ENCODE measurements at places on chromosomes 2 and 18.

DNA sequence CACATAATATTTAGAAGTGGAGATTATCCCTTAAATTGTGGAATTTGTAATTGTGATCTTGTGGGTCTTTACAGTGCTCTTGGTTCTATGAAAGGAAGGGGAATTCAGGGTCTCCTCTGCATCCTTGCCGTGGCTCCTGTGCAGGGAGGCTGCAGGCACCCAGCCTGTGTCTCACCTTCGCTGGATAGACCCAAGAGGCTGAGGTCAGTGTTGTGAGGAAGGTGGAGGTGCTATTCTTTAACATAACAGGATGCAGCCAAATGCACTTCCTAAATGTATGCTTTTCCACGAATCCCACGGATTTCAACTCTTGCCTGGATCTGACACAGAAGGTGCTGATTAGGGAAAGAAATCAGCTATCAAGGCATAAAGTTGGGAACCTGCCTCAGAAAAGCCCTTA lies 69.5 kb downstream of the TMEM18 start:
- no peak for DNase-seq

DNA sequence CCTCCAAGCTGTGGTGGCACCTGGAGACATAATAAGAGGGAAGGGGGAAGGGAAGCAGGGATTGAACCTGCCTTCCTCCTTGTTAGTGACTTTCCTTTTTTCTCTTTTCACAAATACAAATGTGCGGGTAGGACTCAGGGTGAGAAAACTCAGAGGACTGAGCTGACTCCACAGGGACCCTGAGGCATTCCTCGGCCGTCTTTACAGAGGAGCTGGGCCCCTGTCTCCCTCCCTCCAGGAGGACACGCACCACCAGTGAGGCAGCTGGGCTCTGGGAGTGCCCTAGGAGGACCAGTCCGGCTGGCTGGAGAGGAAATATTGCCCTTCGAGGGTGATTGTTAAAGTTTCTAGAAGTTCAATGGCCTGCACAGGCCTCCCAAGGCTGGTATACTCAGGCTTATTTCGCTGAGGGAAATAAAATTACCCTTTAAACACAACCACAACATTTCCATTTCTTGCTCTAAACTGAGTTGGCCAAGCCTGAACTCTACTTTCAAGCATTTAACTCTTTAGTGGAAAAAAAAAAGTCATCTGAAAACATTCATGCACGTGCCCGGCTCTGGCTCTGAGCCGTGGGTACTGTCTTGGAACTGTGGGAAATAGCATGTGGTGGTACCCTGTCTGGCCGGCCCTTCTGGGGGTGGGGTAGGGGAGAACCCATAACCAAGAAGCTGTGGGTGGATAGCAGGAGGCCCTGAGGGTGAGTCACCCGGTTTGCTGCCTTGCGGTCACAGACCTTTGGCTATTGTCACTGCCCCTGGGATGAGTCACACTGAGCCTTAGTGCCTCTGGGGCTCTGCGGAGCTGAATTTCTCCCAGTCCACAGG lies 116.0 kb downstream of the COPS8 start:
- DNase-seq, result no peak

DNA sequence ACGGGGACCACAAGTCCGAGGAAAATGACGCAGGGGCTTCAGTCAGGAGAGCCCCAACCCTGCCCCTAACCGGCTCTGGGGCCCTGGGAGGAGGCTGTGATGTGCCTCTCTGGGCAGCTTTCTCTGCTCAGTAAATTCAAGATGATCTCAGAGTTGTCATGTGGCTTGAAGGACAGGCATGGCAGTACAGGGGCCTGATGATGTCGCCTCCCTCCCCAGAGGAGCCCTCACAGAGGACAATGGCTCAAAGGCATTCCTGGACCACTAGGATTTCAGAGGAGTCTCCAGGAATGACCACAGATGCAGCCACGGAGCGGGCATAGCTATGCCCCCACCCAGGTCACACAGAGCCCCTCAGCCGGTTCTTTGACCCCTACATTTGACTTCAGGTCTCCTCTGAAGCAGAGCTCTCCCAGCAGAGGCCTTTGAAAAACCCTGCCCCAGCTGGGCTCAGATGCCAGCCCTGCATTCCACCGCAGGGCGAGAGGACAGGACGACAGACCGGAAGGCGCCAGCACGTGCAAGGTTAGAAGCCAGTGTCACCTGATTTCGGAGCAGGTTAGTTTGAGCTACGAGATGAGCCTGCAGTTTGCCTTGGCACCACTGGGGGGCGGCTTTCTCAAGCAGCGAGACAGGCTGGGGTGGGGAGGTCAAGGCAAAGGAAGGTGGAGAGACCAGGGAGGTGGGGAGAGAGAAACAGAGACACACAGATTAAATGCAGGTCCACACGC lies 39.2 kb downstream of the BIN1 start:
- peak; percentile 67 for DNase-seq

- peak; percentile 14 for DNase-seq
Measured at GRCh38 chr18:7566567-7567473, at the start of gene PTPRM. Gene PTPRM, plus strand, starts transcription at chr18:7567316. Its CDS starts 503 bp downstream, at chr18:7567819.

DNA sequence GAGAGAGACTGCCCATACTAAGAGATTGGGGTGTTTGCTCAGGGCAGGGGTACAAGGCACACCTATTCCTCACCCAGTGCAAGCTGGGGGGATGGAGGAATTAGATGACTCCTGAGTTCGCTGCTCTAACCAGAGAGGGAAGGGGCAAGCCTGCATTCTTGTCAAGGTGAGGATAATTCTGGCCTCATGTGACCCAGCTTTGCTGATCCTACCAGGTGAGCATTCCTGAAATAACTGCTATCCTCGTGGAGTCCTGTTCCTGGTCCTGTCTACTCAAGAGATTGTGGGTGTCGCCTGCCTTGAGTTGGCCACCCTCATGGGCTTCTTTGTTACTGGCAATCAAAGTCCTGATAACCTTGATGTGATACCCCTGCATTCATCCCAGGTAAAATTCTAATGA lies 206.0 kb downstream of the SPP2 start:
- no peak for DNase-seq

DNA sequence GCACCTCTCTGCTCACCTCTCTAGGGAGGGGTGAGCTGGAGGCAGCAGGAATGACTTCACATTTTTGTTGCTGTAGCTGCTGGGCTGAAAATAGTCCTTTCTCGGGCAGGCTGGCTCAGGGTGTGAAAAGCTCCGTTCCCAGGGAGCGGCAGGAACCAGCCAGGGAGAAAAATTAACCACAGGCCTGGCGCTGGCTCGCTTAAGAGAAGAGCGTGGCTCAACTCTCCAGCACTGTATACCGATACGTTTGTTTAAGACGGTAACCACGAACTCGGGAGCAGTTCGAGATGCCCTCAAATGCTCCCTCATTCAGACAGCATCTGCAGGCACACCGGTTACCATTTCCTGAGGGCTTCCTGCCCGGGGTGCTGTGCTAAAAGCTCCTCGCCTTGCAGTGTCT lies 129.6 kb downstream of the CELF4 start:
- no peak for DNase-seq

- DNase-seq, result no peak
Measured at GRCh38 chr2:12587729-12588522, 128.8 kb upstream of the TRIB2 start.

- no peak for DNase-seq
Measured at GRCh38 chr2:102315921-102316320, 4.6 kb downstream of the IL1RL1 start.

GRCh38 chr2:134663451-134664450 lies 55.0 kb downstream of the TMEM163 start:
- DNase-seq, result no peak

GRCh38 chr2:237695201-237695780 lies 67.9 kb downstream of the LRRFIP1 start:
- DNase-seq, result no peak

GRCh38 chr2:222861411-222862105 lies 722 bp downstream of the ACSL3 start:
- peak; percentile 35 for DNase-seq

- DNase-seq, result no peak
Measured at GRCh38 chr2:211367711-211368110, 811.3 kb downstream of the CPS1 start.

GRCh38 chr2:171813126-171813525 lies 80.9 kb downstream of the SLC25A12 start:
- no peak for DNase-seq

DNA sequence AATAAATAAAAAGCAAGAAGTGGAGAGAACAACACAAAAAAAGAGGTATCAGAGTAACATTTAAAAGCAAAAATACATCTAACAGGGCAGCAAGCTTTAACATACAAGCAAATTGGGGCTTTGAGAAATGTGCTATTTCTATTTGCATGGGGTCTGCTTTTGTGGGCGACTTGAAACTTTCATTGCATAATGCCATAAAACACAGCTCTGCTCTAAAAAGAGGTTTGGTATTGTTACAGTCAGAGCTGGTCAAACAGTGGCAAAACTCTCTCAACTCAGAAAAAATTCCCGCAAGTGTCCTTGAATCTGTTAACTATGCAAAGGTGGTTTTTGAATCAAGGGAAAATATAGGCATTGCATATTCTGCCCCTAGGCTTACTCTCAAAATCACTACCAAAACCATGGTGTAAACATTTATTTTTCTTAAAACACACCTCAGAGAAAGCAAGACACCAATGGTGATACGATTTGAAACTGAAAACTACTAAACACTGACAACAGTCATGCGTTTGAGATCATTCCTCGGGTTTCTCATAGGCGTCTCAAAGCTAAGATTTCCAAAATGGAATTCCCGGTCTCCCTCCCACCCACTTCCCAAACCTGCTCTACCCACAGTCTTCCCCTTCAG lies 45.5 kb downstream of the RNF152 start:
- no peak for DNase-seq

DNA sequence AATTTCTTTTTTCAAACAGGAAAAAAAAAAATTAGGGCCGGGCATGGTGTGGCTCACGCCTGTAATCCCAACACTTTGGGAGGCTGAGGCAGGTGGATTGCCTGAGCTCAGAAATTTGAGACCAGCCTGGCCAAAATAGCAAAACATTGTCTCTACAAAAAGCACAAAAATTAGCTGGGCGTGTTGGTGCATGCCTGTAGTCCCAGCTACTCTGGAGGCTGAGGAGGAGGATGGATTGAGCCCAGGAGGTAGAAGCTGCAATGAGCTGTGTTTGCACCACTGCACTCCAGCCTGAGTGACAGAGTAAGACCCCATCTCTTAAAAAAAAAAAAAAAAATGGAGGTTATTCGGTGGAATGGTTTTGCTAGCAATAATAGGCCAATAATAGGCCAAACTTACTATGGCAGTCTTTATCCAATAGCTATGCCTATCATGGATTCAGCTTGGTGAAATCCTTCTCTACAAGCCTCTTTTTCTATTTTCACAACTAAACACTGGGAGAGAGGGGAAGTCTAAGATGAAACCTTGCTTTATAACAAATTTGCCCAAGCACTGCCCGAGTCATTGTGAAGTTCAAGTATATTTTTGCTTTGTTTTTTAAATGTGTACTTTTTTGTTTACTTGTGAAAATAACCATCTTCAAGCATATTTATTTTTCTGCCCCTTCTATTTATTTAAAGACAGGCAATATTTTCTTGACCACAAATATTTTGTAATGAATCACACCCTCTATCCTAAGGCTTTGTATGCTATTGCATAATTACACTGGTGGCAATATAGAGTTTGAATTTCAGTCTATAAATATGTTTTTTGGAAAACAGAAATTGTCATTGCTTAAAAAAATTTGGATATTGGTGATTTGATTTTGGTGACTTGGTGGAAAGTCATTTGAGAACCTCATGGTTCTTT lies 20.0 kb upstream of the KYNU start:
- no peak for DNase-seq

DNA sequence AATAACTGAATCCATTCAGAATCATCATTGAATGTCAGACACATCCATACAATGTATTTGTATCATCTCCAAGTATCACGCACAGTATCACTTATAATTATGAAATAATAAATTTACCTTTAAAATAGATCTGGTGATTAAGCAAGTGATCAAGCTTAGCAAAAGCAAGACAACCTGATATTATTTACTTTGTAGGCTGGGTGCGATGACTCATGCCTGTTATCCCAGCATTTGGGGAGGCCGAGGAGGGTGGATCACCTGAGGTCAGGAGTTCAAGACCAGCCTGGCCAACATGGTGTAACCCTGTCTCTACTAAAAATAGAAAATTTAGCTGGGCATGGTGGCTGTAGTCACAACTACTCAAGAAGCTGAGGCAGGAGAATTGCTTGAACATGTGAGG lies 421.0 kb upstream of the NETO1 start:
- no peak for DNase-seq

GRCh38 chr18:54147439-54147838 lies 77.0 kb downstream of the MBD2 start:
- DNase-seq, result no peak

DNA sequence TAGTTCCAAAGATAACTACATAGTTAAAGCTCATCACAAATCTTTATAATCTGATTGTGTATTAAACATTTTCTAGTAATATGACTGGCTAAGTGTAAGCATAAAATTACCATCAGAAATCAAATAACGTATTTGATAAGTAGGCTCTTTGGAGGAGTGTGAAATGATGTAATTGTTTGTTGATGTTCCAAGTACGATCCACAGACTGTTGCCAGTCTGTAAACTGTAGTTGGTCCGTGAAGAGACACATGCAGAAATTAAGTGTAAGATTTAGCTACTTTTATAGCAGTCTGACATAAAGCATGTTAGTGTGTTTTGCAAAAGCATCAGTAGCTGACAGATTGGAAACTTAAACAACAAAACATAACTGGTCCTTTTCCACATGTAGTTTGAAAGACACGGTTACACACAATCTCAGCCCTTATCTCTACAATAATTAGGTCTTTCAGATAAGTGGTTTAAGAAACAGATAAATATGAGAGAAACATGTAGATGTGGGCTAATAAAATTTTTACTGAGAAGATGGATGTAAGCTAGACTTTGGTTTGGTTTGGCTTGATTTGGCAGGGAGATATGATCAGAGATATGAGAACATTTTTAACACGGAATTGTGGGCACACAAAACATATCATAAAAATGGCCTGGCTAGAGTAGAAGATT lies 115.0 kb upstream of the EPB41L5 start:
- no peak for DNase-seq

DNA sequence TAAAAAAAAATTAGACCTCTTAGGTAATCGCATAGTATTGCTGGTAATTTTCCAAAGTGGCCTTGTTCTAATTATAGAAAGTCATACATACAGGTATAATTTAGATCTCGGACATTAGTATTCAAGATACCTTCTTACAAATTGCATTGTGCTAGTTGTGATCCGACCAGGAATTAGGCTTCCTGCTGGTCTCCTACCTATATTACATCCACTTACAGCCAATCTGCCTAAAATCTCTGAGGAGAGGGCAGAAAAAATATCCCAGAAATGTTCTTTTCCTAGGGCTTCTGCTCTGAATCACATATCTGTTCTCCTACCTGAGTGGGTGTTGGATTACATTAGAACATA lies 314.7 kb upstream of the GULP1 start:
- no peak for DNase-seq

DNA sequence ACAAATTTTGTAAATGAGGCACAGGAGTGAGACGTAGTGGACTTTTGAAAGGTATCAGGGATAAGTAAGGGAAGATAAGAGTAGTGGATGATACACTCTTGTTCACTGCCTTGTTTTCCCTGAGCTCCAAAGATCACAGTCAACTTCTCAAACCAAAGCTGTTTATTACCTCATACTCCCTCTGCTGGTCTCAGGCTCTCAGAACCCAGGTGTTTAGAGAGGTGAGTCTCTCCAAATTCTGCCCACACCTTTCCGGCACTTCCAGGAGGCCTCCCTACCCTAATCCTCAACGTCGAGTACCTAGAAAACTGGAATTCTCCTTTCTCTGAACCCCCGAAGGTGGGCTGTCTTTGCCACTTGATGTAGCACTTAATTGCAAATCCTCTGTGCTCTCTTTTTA lies 621.1 kb downstream of the BCL11A start:
- no peak for DNase-seq
